Suprapubic skin (tissue), 4 donors: ENCODE measurements at places on chromosomes 2 and 18.

DNA sequence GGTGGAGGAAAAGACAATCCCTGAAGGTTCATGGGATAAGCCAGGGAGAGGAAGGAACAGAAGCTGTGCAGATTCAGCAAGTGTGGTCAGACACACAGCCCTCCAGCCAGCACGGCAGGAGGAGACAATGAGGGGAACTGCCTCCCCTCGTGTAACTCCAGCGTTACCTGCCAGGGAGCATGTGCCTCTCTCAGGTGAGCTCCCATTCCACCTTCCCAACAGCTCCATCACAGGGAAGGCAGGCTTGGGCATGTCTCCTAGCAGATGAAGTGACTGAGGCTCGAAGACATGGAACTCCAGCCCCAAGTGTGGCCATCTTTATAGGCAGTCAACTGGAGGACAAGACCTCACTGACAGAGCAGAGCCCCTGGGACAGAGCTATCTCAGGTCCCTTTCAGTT, 47.4 kb downstream of the ZBTB7C start:
- H3K36me3 ChIP-seq: no peaks in the 10 kb centered on the region
- DNase-seq: no peak
- H3K4me3 ChIP-seq: no peak overlapping the region
- no peak overlapping the region for H3K27ac ChIP-seq

GRCh38 chr18:13366962-13367892, 148.7 kb downstream of the LDLRAD4 start:
- no peak for DNase-seq
- H3K36me3 ChIP-seq: no peaks in the 10 kb centered on the region
- H3K27ac ChIP-seq: no peak overlapping the region
- no peak overlapping the region for H3K4me3 ChIP-seq

DNA sequence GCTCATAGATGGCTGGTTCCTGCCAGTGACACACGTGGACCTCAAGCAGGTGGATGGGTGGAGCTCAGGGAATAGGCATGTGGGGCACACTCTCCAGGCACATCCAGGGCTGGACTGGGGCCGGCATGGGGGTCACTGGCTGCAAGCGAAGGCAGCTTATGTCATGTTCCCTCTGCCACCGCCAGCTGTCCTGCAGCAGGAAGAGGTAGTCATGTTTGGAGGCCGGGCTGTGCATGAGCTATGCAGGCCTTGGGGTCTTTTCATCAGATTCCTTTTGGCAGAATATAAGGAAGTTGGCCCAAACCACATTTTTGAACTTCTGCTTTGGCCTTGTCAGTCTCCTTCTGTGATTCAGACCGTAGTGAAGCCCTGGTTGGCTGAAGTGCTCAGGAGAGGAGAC, 61.5 kb downstream of the AGAP1 start:
- no peak for DNase-seq
- no peaks in the 10 kb centered on the region for H3K36me3 ChIP-seq
- H3K27ac ChIP-seq: no peak overlapping the region
- peaks cover 7% of the 10 kb centered on the region for H3K4me1 ChIP-seq

DNA sequence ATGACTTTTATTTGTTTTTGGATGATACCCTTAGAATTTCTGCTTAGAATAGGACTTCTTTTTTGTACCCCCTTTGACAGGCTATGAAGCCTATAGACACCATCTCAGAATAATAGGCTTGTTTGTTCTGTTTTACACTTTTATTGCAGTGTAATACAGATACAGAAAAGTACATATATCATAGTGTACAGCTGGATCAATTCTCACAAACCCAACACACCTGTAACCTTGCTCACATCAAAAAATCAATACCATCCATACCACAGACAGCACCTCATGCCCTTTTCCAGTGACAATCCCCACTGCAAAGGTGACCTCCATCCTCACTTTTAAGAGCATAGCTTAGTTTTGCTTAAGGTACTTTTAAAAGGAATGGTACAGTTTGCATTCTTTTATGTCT, 14.8 kb downstream of the EML6 start:
- H3K4me1 ChIP-seq: no peaks in the 10 kb centered on the region
- H3K27me3 ChIP-seq: no peaks in the 10 kb centered on the region
- no peak overlapping the region for H3K27ac ChIP-seq
- H3K36me3 ChIP-seq: no peaks in the 10 kb centered on the region

- H3K4me3 ChIP-seq: no peak overlapping the region
- no peak for DNase-seq
- no peak overlapping the region for H3K27ac ChIP-seq
Observed at GRCh38 chr2:30368258-30368657, 78.8 kb upstream of the LCLAT1 start.

DNA sequence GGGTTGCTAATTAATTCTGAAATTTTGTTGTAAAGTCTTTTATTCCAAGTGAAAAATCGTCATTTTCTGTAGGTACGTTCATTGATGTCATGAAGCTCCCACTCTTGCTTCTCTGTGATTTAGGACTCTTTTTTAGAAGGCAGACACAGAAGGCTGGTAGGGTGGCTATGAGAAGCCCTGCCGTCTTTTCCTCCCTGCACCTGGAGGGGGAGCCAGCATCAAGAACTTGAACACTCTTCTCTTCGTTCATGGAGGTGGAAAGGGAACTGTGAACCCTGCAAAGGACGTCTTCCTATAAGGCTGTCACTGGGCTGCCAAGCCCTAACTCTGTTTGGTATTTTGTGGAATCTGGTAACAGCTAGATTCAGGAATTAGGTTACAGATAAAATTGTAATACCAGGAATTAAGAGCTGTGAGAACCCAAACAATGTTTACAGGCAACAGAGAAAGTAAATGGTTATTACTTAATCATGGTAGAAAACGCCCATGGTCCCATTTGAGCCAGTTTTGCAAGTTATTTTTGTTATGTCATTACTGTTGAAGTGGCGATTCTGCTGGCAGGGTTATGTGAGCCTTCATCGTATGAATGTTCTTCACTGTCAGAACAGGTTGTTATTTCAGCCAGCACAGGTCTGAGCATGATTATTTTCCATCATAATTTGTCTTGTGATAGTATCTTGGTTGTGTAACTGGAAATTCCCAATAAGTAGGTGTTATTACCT, 112.2 kb downstream of the OSBPL6 start:
- no peak overlapping the region for H3K4me3 ChIP-seq
- peaks cover 27% of the 10 kb centered on the region for H3K4me1 ChIP-seq
- no peaks in the 10 kb centered on the region for H3K27me3 ChIP-seq
- DNase-seq: no peak

DNA sequence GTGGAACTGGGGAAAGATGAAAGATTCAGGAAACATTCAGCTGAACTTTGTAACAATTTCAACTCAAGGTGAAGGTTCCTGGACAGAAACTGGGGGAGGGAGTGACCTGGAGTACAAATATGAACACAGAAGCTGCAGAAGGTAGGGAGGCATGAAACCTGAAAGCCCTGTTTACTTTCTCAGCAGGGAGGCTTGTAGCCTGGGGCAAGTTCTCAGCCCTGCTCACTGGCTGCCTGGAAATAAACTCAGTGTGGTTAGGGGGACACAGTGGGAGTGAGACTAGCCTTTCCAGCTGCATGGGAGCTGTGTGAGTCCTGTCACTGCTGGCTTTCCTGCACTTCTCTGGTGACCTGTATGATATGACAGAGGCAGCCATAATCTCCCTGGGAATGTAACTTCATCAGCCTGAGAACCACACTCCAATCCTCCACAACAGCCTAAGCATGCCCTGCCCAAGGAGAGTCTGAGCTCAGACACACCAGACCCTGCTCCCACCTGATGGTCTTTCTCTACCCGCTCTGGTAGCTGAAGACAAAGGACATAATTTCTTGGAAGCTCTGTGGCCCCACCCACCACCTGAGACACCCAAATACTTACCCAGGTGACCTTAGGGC, 77.0 kb downstream of the ZSWIM2 start:
- H3K36me3 ChIP-seq: no peaks in the 10 kb centered on the region
- H3K27ac ChIP-seq: no peak overlapping the region
- H3K4me3 ChIP-seq: no peak overlapping the region
- H3K27me3 ChIP-seq: no peaks in the 10 kb centered on the region

DNA sequence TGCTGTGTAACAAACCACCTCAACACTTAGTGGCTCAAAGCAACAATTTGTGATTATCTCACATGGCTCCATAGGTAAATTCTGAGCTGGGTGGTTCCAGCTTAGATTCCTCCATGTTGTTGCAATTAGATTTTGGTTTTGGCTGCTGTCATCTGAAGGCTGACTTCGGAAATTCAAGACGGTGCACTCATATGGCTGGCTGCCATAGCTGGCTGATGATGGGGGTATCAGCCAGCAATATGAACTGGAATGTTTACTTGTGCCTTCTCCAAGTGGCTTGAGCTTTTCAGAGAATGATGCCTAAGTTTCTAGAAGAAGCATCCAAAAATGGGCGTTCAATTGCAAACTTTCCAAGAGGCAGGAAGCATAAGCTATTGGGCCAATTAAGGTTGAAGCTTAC, 213.1 kb downstream of the GCA start:
- H3K27me3 ChIP-seq: no peaks in the 10 kb centered on the region
- H3K4me3 ChIP-seq: no peak overlapping the region
- H3K36me3 ChIP-seq: no peaks in the 10 kb centered on the region
- no peak for DNase-seq

DNA sequence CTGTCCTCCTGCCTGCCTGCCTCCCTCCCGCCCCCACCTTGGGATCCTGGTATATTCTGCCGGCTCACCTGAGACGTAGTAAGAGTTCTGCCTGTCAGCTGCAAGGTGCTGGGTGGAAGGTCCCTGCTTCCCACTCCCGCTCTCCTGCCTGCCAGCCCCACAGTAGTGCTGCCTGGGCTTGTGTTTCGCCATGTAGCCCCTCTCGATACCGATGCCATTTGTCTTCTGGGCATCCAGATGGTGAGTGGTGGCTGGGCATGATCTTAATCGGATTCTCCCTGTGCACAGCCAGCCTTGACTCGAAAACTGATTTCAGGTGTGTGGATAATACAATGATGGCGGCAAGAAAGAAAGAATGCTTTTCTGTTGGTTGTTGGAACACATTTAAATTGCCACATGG, 184.9 kb downstream of the AGAP1 start:
- no peak overlapping the region for H3K27ac ChIP-seq
- H3K27me3 ChIP-seq: no peaks in the 10 kb centered on the region
- DNase-seq: no peak
- H3K4me1 ChIP-seq: peaks cover 30% of the 10 kb centered on the region
- no peaks in the 10 kb centered on the region for H3K36me3 ChIP-seq

DNA sequence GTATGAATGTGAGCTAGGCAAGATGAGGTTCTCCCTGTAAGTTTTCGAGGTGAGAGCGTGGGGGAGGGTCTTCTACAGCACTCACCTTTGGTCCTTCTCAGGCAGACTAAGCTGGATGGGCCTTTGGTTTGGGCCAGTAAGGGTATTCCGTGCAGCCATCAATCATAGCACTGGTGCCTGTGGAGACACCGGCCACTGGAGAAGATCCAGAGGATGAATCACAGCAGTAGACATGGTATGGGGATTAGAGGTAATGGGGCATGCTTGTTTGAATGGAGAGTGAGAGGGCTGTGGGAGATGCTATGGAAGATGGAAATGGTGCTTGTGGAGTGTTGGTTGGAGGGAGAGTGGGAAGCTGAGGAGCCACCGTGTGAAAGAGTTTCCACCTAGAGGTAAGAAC, 16.1 kb downstream of the MAPRE3 start:
- H3K4me3 ChIP-seq: no peak overlapping the region
- peaks cover 13% of the 10 kb centered on the region for H3K4me1 ChIP-seq
- DNase-seq: no peak
- H3K27ac ChIP-seq: no peak overlapping the region
- H3K27me3 ChIP-seq: no peaks in the 10 kb centered on the region
